ENCODE measurements at places on chromosomes 16 and 17. TPM values are rescaled to one million over a fixed set of nuclear protein-coding genes. Genes with fewer than 3 reads are reported as not detected.

DNA sequence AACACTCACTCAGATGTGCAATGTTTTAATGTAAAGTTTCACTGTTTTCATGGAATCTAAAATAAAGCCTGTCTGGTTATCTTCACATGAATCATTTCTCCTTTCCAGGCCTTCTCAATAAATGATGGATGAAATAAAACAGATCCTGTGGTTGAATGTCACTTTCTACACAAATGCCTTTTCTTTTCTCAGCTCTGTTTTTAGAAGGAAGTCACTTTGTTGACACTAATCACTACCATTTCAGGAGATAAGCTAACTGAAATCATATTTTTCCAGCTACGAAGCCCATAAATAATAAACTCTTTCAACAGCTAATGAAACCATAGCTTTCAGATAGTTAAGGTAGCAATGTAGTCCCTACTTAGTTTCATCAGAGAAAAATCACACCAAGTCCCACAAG is 17.9 kb downstream of the NME2 start:
- DNase-seq = no peak

ERN2 gene
- 0.35 TPM for total RNA-seq

- no peak for DNase-seq
These were observed 13.2 kb downstream of the B3GNT9 start for GRCh38 chr16:67137605-67138004.

SEPTIN12 gene
- total RNA-seq = not detected

DNA sequence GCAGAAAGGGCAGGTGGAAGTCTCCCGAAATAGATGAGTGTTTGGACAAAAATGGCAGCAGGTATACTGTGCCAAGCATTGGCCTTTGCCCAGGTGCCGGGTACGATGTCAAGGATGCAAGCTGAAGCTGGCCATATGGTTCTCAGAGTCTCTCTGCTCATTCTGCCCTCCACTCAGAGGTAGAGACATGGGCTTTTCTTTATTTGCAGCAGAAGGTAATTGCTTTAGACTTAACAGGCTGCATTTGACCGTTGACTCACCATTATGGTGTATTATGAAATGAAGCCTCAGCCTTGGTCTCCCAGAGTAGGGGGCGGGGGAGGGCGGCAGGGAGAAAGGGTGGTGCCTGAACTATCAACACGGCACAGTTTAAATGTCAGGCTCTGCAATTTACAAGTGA is 969.1 kb upstream of the EEF2KMT start:
- DNase-seq = no peak

DNA sequence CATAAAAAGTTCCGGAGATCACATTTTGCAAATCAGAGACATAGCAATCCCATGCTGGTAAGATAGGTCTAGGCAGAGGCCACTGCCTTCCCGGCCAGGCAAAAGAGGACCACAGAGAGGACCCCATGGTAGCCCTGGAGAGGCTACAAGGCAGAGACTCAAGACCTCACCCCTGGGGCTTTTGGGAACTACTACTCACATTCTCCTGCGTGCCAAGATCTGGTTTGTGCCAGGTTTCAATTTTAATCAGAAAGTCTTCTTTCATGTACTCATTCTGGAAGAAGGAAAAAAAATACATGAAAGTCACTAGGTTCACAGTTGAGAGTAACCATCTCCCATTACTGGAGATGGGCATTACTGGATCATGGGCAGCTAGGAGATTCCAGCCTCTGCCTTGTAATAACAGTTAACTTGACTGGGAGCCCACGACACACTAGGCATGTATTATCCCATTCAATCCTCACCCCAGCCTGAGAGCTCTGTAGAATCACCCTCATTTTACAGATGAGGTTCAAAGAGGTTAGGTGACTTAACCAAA is 21.2 kb downstream of the PITPNA start:
- no peak for DNase-seq

PRSS33 gene
- total RNA-seq = not detected

C17orf67 gene
- 0.43 TPM for total RNA-seq

NETO2 gene
- 41.2 TPM for total RNA-seq

- no peak for DNase-seq
These were observed 481 bp downstream of the CNTROB start for GRCh38 chr17:7932483-7932891.

GRCh38 chr17:70527364-70527888 is 358.1 kb downstream of the KCNJ2 start:
- DNase-seq = no peak

MLST8 gene
- 134 TPM for total RNA-seq
